Tongue (tissue), 3 donors: ENCODE measurements at places on chromosomes 12 and 14. TPM values are rescaled to one million over a fixed set of nuclear protein-coding genes. Genes with fewer than 3 reads are reported as not detected.

Gene KLRC3
- 0.41 TPM for total RNA-seq

Gene OVCH1
- total RNA-seq: 0.10 TPM

Gene MEG3
- 1,377 TPM for total RNA-seq

Gene VWF
- 101 TPM for total RNA-seq

Gene TAMALIN
- 25.5 TPM for total RNA-seq

Gene PPFIA2
- 3.1 TPM for total RNA-seq

Gene CDK2
- total RNA-seq: 14.0 TPM

Gene TAS2R8
- total RNA-seq: not detected

Gene SERPINA9
- not detected for total RNA-seq

Gene KRT78
- 64.7 TPM for total RNA-seq

Gene NANOG
- not detected for total RNA-seq

Gene KRT2
- not detected for total RNA-seq

Gene ASB2
- total RNA-seq: 69.5 TPM

Gene PLA2G1B
- not detected for total RNA-seq

Gene TBX5
- total RNA-seq: not detected

Gene CISTR
- total RNA-seq: not detected

Gene AICDA
- total RNA-seq: 0.10 TPM

Gene CCDC175
- not detected for total RNA-seq

Gene TBC1D30
- total RNA-seq: 2.6 TPM

Gene HSPA2
- total RNA-seq: 67.6 TPM

Gene MYH6
- 3.3 TPM for total RNA-seq

Gene PLEK2
- 4.1 TPM for total RNA-seq

Gene AJUBA
- 47.2 TPM for total RNA-seq

Gene VPS29
- 88.0 TPM for total RNA-seq

Gene SLC5A8
- total RNA-seq: 0.41 TPM

Gene PMCH
- not detected for total RNA-seq

Gene RERGL
- 4.0 TPM for total RNA-seq
